ENCODE measurements at places on chromosomes 6 and 20. TPM values are rescaled to one million over a fixed set of nuclear protein-coding genes. Genes with fewer than 3 reads are reported as not detected.

- no peak for DNase-seq
Observed at GRCh38 chr6:155882527-155883333, 427.1 kb upstream of the NOX3 start.

GRCh38 chr6:30884521-30885480, 482 bp downstream of the DDR1 start:
- peak; percentile 83 for DNase-seq

GRCh38 chr6:151494936-151495320, 1.1 kb downstream of the CCDC170 start:
- DNase-seq = no peak

GRCh38 chr6:37998366-37998765, 178.8 kb downstream of the ZFAND3 start:
- no peak for DNase-seq

Gene BTBD9
- total RNA-seq = 9.0 TPM

Gene WFDC10B
- not detected for total RNA-seq

Gene SLPI
- 55.1 TPM for total RNA-seq

Gene PRDM1
- 1.4 TPM for total RNA-seq
